ENCODE measurements at places on chromosomes 7 and 10. TPM values are rescaled to one million over a fixed set of nuclear protein-coding genes. Genes with fewer than 3 reads are reported as not detected.

CARD11 gene
- total RNA-seq, result not detected

BTBD16 gene
- not detected for total RNA-seq

CPA2 gene
- not detected for total RNA-seq

ABI1 gene
- 20.7 TPM for total RNA-seq

ZNF394 gene
- total RNA-seq, result 17.7 TPM

PDZD7 gene
- total RNA-seq, result 2.8 TPM

CTAGE15 gene
- 1.3 TPM for total RNA-seq
